ENCODE measurements at places on chromosomes 1 and 21.
A peak's percentile ranks its signal among the peaks of the same experiment; 100 is the strongest.

GRCh38 chr1:204201348-204202040 lies 5.2 kb upstream of the KISS1 start:
- no peak for DNase-seq

GRCh38 chr1:93061895-93062792 lies 16.9 kb upstream of the MTF2 start:
- peak; percentile 36 for DNase-seq

GRCh38 chr1:9128520-9129265 lies at the start of gene GPR157:
TSS of gene GPR157 (minus strand) at chr1:9129102. CDS start at chr1:9129027, 75 bp downstream.
- DNase-seq = peak; percentile 13

DNA sequence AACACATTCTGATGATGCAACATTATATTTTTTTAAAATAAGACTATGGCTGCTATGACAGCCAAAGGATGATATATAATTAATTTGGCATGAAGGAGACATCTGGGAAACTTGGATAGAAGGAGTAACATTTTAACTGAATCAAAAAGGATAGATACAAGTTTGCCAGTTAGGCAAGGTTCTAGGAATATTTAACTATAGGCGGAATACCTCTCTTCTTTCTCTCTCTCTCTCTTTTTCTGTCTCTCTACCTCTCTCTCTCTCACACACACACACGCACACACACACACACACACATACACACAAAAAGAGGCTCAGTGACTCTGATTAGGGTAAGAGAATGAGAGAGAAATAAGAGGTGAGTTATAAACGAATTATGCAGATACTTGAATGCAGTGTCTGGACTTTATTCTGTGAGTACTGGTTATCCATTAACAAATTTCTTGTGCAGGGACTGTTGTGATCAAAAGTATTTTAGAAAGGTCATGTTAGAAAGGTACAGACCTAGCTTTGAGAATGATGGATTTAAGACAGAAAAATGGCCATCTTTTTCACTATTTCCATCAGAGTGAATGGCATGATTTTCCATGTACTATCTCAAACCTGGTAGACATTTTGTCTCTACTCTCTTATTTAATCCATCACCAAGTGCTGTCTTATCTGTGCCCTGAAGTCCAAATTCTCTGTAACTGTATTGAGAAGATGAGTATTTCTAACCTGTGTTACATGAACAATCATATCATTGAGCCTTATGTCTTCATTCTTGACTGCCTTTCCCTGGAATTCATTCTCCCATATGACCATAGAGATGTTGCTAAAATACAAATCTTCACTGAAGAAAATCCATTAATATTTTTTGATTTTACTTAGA lies 1106.9 kb upstream of the ADGRL4 start:
- no peak for DNase-seq

- no peak for DNase-seq
These were observed 47.9 kb downstream of the NAV1 start for GRCh38 chr1:201586806-201587205.

- no peak for DNase-seq
These were observed 43.8 kb upstream of the MARK1 start for GRCh38 chr1:220484135-220484534.

DNA sequence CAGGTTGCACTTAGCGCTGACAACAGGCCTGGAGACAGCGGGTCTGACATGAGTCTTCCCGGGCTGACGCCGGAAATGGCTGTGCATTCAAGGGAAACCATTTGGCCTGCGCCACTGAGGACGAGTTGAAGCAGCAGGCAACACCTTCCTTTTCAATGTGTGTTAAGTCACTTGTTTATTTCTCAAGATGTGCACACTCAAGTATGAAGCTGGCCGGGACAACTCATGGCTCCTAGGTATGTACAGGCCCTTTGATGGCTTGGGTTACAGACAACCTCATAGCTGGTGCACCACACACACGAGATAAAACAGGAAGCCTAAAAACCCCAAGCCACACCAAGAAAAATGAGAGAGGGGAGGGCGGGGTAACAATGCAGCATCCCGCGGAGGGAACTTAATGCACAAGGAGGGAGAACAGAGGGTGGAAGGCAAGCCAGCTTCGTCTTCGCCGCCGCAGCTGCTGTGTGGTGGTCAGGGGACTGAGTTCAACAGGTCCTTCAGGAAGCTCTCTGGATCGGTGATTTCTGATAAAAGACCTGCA lies 118.0 kb upstream of the IFFO2 start:
- no peak for DNase-seq

DNA sequence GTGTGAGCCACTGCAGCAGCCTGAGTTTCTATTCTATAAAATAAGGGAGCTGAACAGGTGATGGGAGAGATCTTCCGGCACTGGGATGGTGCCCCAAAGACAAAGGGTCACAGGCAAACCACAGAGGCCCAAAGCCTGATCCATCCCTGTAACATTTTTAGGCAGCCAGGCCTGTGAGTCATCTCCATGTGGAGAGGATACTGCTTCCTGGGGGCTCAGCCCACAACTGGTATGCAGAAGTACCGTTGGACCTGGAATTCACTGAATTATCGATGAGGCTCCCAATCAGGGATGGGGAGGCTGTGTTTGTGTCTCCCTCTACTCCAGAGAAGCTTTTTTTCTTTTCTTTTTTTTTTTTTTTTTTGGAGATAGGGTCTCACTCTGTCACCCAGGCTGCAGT lies 48.8 kb upstream of the WASF2 start:
- DNase-seq = peak; percentile 75

GRCh38 chr1:43101061-43101460 lies 71.0 kb downstream of the EBNA1BP2 start:
- no peak for DNase-seq

DNA sequence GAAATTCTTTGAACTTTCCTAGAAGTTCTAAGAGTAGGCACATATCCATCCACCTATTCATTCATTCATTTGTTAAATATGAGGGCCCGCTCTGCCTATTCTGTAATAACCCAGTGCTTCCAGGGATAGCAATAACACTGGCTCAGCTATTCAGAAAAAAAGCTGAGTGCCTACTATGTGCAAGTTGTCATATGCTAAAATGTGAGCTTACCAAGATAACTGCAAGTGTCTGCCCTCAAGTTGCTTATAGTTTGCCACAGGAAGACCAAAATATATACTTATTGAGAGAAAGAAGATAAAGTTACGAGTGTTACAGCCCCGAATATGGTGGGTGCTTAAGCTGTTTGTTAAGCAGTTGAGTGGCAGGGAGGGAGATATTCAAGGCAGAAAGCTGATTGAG lies 39.6 kb downstream of the CD55 start:
- no peak for DNase-seq

DNA sequence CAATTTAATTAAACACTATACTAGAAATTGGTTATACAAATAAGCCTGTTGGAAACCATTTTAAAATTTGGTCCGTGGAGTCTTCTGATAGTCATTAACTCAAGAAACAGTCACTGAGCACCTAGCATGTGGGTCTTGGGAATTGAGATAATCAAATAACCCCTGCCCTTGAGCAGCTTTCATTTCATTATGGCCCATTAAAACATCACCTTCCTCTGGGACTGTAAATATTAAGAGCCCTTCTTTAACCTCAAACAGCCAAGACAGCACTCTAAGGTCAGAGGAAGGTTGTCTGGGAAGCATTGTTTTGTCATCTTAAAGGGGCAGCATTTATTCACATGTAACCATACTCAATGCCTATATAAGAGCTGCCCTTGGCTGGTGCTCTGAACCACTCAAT lies 610.3 kb upstream of the USP24 start:
- DNase-seq = no peak

- DNase-seq = no peak
These were observed 8.2 kb downstream of the ACADM start for GRCh38 chr1:75732703-75733102.

DNA sequence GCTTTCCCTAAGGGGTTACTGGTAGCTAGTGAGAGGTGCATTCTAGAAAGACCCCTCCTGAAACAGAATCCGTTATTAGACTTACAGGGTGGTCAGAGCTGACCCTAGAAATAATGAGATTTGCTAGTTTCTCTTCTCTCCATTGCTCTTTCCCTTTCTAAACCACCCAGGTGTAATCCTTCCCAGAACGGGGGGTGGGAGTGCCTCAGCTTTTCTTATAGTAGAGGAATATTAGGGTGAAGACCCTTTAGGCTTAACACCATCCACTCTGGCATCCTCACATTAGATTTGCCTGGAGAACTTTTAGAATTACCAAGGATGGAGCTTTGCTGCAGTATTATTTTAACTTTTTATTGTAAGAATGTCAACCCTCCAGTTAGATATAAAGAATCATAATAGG lies 49.4 kb downstream of the CAPN9 start:
- DNase-seq = no peak

DNA sequence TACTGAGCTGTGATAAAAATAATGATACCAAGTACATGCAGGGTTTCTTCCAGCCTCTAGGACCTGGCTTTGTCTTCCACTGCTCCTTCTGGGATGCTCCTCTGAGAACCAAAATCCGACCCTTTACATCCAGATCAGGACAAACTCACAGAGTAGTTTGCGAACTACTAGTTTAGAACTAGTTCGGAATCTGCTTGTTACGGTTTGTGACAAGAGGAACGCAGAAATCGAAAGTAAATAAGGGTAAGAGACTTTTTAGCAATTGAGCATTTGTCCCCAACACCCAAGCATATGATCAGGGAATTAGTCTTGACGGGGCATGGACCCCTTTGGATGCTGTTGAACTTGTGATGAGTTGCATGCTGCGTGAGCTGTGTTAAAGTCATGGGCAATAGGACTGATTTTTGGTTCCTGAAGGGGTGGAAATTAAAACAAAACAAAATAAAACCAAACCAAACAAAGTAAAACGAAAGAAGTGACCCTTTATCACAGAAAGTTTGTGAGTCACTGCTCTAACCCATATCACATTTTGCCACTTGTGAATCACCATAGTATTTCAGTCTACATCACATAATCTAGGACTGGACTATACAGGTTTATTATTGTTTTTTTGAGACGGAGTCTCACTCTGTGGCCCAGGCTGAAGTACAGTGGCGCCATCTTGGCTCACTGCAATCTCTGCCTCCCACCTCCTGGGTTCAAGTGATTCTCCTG lies 35.7 kb upstream of the ERRFI1 start:
- DNase-seq = peak; percentile 25

DNA sequence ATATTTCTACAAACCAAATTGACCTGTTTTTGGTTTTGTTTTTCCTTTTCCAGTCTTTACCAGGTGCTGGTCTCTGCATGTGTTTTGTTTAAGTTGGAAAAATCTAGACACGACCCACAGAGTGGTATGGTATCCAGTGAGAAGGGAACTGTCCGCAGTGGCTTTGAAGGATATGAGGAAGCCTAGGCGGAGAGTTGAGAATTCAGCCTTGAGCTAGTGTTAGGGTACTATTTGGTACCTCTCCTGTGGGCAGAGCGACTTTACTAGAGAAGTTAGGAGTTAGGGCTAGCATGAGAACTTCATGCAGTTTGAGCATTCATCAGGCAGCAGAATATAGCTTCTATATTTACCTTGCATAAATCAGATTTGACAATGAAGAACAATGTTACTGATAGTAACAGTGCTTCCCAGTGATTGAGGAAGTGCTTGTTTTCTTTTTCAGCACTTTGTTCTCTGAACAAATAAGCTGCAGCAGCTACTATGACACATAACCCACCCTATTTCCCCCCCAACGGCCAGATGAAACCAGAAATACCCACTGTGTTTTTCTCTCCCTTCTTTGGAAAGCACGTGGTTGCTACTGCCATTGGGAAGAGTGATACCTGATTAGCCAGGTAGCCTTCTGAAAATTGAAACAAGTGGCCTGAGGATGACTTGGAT lies 19.0 kb downstream of the MRPS6 start:
- DNase-seq = no peak

DNA sequence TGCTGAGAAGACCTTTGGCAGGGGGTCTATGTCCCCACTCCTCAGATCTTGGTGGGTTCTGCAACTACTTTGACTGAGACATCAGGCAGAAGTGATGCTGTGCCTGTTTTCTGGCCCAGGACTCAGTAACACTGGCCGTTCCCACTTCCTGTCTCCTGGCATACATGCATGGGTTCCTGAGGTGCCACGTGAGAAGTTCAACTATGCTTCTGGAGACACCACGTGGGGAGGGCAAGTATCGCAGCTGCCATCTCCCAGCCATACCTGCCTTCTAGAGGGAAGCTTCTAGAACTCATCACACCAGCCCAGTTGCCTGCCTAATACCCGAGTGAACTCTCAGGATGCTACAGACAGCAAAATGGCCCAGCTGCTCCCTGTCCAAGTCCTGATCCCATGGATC lies 65.8 kb downstream of the TRABD2B start:
- no peak for DNase-seq

DNA sequence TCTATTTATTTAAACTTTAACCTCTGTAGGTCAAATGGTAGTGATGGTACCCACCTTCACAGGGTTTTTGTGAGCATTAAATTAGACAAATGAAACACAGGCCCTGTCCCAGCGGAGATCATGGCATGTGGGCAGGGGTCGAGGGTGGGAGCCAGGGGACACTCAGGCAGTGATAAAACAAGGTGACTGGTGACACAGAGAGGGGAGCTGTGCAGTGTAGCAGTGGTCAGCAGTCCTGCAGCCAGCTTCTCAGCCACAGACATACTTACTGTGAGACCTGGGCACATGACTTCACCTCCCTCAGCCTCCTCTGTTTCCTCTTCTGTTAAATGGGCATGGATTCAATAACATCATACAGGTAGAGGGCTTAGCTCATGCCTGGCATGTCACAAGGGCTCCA lies 44.9 kb downstream of the SRRM1 start:
- DNase-seq = no peak

DNA sequence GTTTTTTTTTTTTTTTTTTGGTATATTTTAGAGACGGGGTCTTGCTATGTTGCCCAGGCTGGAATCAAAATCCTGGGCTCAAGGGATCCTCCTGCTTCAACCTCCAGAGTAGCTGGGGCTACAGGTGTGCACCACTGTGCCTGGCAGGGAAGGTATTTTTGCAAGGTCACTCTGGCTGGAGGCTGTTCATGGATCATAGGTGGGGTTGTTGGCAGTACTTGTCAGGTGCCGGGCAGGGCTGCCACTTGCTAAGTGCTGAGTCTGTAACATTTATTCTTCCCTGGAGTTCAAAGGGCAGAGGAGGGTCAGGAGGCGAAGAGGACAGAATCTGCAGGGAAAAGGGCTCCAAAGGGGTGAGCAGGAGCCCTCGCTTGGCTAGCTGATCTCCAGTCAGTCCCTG lies 24.1 kb downstream of the A3GALT2 start:
- DNase-seq = no peak

- no peak for DNase-seq
These were observed 16.2 kb upstream of the MPL start for GRCh38 chr1:43321331-43321891.

DNA sequence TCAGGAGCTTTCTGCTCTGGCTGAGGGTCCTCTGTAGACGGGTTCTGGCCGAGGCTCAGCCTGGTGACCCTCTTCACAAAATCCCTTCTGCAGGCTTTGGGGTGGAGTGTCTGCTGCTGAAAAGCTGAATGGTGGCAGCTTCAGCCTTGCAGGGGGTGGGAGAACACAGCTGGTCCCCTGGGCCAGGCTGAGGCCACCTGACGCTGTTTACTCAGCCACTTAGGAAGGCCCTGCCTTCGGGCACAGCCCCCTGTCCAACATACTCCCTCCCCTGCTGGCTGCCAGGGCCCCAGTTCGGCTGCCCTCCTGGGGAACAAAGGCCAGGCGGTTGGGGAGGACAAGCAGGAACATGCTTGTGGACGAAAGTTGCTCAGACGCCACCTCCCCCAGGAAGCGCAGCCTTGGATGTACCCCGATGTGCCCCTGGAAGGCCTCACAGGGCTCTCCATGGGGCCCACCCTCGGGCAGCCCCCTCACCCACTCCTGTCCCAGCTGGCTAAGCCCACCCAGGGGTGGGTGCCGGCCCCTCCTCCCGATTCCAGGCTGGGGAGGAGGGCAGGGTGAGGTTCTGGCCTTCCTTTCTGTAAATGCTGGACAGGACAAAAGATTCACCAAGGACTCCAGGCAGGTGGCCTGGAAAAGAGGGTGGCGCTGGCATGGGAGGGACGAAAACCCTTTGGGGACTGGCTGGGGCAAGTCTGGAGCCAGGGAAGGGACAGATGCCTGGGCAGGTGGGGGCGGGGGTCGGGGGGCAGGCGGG lies at the start of gene ANKRD65:
TSS of gene ANKRD65 (minus strand) at position 130 of the 760 bp plus-strand sequence. CDS start 271 bp downstream, outside the sequence.
- peak; percentile 64 for DNase-seq

Data from RWPE1 (cell line).